ENCODE measurements at places on chromosomes 3 and 15.

DNA sequence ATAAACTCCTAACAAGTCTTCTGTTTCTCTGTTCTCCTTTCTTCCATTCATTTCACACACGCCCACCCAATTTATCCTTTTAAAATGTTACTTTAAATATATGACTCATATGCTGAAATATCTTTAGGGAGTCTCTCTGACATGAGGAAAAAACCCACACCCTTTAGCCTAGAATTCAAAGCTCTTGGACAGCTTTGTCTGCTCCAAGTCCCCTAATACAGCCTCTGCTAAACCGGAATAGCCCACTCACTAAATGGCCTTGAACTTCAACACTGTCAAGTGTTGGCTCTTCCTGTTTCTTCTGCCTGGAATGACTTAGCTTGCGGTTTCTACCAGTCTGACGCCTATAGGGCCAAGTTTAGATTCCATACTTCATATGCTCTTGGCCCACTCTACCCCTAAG, 3.3 kb upstream of the CD96 start:
- no peak for DNase-seq

- no peak for DNase-seq
These were observed 9.2 kb downstream of the CD86 start for GRCh38 chr3:122064326-122064725.

DNA sequence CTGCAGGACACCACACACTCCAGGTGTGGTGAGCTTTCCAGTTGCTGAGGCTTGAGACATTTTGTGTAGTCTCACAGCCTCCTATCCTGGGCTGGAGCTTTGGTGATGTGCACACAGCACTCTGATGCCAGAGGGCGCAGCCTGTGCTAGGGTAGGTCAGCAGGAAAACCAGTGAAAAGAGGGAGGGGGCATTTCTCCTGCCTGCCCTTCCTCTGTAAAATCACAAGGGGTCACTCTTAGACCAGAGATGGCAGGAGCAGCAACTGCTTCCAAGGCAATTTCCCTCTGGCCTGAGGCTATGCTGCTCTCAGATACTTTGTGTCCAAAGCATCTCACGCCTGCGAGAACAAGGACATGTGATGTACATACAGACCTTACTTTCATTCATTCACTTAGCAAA, 16.5 kb upstream of the MUSTN1 start:
- DNase-seq = peak; percentile 51

DNA sequence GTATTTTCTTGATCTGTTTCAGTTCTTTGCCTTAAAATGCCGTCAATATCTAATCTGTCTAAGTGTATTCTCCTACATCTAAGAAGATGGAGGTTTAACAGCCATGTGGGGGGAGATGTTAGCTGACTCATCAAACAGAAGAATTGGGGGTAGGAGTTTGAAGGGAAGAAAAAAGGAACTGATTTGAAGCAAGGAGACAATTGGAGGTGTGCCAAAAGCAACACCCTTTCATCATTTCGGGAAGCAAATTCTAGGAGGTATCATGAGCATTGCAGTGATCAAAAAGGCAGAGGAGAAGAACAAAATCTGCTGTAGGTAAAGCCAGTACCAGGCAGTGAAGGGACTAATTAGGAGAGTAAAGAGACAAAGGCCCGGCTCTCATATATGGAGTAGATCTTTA, 337.3 kb upstream of the TBC1D5 start:
- no peak for DNase-seq

DNA sequence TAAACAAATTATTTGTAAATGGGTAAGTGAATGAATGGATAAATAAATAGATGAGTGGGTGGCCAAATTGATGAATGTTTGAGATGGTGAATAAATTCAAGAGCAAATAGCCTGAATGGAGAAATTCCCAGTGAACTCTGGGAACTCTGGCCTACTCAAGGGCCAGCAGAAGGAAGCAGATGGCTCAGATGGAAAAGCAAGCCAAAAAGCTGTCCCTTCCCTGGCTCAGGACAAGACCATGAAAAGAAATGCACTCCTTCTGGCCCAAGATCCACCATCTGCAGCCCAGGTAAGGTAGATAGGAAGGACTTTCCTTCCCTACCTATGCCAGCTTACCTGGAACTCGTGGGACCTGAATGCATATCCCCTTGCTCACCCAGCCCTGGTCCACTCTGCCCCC, 37.6 kb upstream of the CLDN18 start:
- no peak for DNase-seq

- no peak for DNase-seq
These were observed 515.0 kb downstream of the PYDC2 start for GRCh38 chr3:191975936-191976335.

DNA sequence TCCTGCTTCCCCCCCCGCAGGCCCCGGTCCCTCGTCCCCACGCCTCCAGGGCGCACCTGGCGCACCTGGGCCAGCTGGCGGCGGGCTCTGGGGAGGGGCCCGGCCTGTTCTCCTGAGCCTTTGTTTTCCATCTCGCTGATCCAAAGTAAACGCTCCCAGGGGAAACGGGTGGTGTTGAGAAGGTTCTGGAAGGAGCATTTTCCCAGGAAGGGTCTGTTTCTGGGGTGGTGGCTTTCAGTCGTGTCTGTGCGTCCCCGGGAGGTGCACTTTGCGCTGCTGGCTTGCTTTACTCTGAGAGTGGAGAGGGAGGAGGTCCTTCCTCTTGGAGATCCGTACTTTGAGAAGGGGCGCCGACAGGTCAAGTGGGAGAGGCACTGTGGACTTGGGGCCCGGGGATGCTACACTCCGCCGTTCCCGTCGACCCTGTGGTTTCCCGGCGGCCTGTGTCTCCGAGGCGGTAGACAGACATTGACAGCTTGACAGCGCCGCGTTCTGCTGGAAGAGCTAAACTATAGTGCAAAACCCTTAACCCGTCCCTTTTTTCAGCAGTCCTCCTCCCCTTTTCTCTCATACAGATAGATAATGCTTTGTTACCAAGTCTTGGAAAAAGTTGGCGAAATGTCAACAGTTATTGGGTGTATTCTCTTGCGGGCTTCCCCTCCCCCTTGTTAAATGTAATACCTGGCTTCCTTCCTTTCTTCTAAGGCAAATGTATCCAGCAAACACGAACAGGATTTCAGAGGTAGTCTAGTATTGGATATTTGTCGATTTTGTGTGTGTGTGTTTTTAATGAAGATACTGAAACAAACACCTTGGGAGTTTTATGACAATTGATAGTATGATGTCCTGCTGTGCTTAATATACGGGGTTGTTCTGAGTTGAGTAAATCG, 6.5 kb downstream of the TPM1 start:
- no peak for DNase-seq

Data from HuH-7 (cell line).